ENCODE measurements at places on chromosomes 13 and 19. TPM values are rescaled to one million over a fixed set of nuclear protein-coding genes. Genes with fewer than 3 reads are reported as not detected.

GRCh38 chr19:44729516-44730033, 18.9 kb upstream of the BCL3 start:
- H3K36me3 ChIP-seq = no peaks in the 10 kb centered on the region
- DNase-seq = no peak
- no peaks in the 10 kb centered on the region for H3K4me1 ChIP-seq
- H3K4me3 ChIP-seq = no peak overlapping the region
- H3K27me3 ChIP-seq = peaks cover 7% of the 10 kb centered on the region
- H3K27ac ChIP-seq = no peak overlapping the region

- H3K4me1 ChIP-seq = peaks cover 31% of the 10 kb centered on the region
- no peak overlapping the region for H3K4me3 ChIP-seq
- H3K36me3 ChIP-seq = no peaks in the 10 kb centered on the region
- DNase-seq = no peak
- peak overlapping the region; percentile 77 for H3K27ac ChIP-seq
- no peaks in the 10 kb centered on the region for H3K27me3 ChIP-seq
Measured at GRCh38 chr13:114147803-114148520, 15.5 kb upstream of the RASA3 start.

DNA sequence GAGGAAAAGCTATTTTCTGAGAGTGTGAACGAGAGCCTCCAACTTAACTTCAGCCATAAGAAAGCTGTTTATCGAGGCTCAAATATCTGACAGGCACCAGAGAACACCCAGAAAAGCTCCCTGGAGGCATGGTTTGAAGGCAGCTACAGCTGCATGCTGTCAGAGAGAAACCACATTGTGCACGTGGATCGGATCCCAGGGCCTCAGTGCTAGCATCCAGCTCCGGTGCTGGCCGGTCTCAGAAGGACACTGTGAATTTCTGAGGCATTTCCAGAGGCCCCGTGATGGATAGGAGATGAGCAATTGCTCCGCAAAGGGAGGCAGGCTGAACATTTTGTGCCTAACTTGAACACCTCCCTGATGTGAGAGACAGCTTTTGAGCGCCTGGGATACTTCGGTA, 315.7 kb downstream of the FGF9 start:
- H3K27ac ChIP-seq = no peak overlapping the region
- no peaks in the 10 kb centered on the region for H3K4me1 ChIP-seq
- H3K27me3 ChIP-seq = no peaks in the 10 kb centered on the region
- DNase-seq = no peak
- no peaks in the 10 kb centered on the region for H3K36me3 ChIP-seq

The CDX2 gene
- total RNA-seq = 0.09 TPM

The ZNF552 gene
- 7.3 TPM for total RNA-seq

GRCh38 chr19:48216933-48217332, 38.8 kb downstream of the CARD8 start:
- H3K27me3 ChIP-seq = no peaks in the 10 kb centered on the region
- H3K27ac ChIP-seq = no peak overlapping the region
- H3K4me1 ChIP-seq = no peaks in the 10 kb centered on the region
- DNase-seq = no peak
- no peak overlapping the region for H3K4me3 ChIP-seq

DNA sequence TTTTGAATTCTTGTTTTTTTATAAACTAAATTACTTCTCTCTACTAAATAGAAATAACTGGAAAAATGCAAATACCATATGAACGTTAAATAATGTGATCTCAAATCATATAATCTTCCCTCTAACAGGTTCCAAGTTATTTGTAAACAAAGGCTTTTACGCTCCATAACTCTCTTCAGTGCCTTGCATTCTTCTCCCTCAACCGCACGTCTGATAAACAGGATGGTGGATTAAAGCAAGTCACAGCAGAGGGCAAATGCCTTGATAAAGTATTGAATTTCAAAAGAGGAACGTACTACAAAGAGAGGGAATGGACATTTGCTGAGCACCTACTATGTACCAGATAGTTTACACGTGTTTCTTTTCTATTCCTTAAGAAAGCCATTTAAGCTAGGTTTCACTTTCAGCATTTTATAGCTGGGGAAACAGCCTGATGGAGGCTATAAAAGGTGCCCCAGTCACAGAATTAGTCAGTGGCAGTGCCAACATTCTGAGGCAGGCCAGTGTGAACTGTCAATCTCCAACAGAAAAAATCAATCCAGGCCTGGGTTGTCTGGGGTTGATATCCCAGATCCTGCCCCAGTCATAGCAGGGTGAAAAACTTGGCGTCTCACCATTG, 15.8 kb downstream of the MRPS31 start:
- no peaks in the 10 kb centered on the region for H3K4me1 ChIP-seq
- no peak for DNase-seq
- peaks cover 47% of the 10 kb centered on the region for H3K36me3 ChIP-seq
- no peak overlapping the region for H3K4me3 ChIP-seq
- H3K27me3 ChIP-seq = no peaks in the 10 kb centered on the region
- H3K27ac ChIP-seq = no peak overlapping the region

The TTC9B gene
- not detected for total RNA-seq

DNA sequence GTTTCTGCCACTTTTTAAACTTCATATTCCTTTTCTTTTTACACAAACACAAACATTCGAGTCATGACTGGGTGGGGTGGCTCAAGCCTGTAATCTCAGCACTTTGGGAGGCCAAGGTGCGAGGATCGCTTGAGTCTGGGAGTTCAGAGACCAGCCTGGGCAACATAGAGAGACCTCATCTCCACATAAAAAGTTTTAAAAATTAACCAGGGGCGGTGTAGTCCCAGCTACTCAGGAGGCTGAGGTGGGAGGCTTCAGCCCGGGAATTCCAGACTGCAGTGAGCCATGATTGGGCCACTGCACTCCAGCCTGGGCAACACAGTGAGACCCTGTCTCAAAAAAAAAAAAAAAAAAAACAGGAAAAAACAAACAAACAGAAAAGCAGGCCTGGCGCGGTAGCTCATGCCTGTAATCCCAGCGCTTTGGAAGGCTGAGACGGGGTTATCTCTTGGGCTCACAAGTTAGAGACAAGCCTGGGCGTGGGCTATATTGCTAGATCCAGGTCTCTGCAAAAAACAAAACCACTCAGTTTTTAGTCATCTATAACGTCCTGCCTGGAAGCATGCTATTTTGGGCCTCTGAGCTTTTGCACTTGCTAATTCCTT, 583 bp upstream of the BAX start:
- H3K4me1 ChIP-seq = peaks cover 20% of the 10 kb centered on the region
- no peaks in the 10 kb centered on the region for H3K27me3 ChIP-seq
- DNase-seq = no peak
- peaks cover 10% of the 10 kb centered on the region for H3K36me3 ChIP-seq
- H3K27ac ChIP-seq = peak overlapping the region; percentile 64
- peak overlapping the region; percentile 83 for H3K4me3 ChIP-seq

DNA sequence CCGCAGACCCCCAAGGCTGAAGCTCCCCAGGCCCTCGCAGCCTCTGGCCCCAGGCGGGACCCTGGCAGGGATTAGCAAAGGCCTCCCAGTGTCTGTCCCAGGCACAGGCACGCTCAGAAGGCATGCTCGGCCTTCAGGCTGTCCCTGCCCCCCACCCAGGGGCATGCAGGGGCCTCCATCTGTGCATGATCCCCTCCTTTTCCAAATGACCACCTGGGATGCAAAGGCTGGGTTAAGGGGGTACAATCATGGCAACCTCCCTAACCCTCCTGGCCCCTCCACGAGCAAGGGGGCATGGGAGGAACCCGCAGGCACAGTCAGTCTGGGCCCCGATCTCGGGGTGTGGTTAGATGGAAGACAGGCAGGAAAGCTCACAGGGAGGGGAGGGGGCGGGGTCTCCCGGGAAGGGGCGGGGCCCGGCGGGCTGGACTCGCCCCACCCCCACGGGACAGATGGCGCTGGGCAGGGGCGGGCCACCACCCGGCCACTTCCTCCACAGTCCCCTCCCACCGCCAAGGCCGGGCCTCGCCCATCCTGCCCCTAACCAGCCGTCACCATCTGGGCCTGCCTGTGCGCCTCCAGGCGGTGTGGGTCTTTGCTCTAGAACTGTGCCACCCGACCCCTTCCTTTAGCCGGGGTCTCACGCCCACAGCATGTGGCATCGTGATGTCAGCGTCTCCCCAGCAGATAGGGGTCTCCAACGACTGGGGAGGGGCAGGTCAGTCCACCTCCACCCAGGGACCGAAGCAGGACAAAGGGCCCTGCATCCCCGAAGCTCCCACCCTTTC, 7.0 kb upstream of the REXO1 start:
- peak; percentile 78 for DNase-seq
- H3K4me1 ChIP-seq = peaks cover 95% of the 10 kb centered on the region
- H3K27ac ChIP-seq = peak overlapping the region; percentile 95

The MAST1 gene
- 0.38 TPM for total RNA-seq

DNA sequence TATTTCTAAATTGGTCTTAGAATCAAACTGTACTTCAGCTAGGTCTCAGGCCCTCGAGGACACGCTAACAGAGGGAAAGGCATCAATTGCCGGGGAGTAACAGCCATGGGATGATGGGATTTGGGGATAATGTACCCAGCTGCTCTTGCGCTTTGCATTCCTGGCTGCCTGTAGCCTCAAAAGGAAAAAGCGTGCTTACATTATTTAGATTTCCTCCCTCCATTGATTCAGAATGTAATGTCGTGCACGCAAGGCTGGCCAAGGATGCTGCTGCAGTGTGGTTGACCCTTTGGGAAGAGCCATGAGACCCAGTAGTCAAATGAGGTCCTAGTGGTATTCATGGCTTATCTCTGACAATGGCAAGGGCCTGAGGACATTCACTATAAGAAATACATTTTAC, 95.1 kb downstream of the SLC7A1 start:
- H3K27ac ChIP-seq = no peak overlapping the region
- H3K4me1 ChIP-seq = no peaks in the 10 kb centered on the region

DNA sequence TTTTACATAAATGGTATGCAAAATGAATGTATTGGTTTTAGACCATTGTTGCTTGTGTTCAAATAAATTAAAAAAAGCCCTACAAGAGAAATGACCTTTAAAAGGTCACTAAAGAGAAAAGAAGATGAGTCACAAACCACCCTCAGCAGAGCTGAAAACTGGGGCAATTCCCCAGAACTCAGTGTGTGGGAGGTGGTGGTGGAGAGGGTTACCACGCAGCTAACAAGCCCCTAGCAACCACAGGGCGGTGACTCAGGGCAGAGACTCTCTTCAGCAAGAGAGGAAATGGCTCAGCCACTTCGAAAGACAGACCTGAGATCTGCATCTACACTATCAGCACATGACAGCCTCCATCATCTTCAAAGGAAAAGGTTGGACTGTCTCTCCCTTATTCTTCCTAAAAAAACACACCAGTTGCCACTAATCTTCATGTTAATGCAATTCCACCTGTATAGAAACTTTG, 29.4 kb upstream of the NDFIP2 start:
- H3K4me1 ChIP-seq = no peaks in the 10 kb centered on the region
- DNase-seq = peak; percentile 41
- no peaks in the 10 kb centered on the region for H3K36me3 ChIP-seq
- no peaks in the 10 kb centered on the region for H3K27me3 ChIP-seq

The NOTCH3 gene
- 14.8 TPM for total RNA-seq

- no peak for DNase-seq
- no peaks in the 10 kb centered on the region for H3K4me1 ChIP-seq
- no peaks in the 10 kb centered on the region for H3K27me3 ChIP-seq
- H3K4me3 ChIP-seq = no peak overlapping the region
- H3K36me3 ChIP-seq = no peaks in the 10 kb centered on the region
Measured at GRCh38 chr19:33437821-33438671, 64.5 kb downstream of the CEBPG start.

DNA sequence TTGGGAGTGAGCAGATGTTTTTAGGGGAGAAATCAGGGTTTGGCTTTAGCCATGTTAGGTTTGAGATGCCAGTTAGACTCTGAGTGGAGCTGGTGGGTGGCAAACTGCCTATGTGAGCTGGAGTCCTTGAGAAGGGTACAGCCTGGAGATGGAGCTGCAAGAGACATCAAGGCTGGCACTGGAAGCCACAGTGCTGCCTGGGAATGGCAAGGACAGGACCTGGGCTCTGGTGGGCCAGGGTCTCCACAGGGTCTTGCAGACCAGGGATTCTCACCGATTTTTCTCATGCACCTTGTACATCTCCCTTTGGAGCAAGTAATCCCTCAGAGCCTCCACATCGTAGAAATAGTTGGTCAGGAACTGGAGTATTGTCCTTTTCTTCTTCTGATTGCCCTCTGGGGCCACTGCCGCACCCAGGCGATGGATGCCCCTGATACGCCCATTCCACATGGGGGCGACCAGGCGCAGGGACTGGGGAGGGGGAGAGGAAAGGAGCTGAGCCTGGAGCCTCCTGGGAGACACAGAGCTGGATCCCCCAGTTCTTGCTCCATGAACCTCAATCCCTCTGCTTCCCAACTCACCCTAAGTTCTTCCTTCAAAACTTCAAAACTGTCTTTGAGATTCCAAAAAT, 1.7 kb downstream of the DMAC2 start:
- H3K36me3 ChIP-seq = peaks cover 4% of the 10 kb centered on the region
- DNase-seq = no peak
- no peak overlapping the region for H3K4me3 ChIP-seq

DNA sequence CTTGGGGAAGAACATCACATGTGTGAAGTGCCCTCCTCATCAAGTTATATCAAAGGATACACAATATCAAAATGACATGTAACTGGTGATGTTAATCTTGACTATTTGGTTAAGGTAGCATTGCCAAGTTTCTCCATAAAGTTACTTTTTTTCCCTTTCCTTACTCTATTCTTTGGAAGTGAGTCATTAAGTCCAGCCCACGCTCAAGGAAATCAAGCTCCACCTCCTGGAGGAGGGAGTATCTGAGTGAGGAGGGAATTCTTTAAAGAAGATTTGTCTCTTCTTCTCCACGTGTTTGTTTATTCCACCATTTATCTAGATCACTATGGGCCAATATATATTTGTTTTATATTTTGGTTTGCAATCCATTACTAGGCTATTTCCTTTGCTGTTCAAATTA, 33.6 kb upstream of the FNDC3A start:
- no peaks in the 10 kb centered on the region for H3K36me3 ChIP-seq
- no peak overlapping the region for H3K27ac ChIP-seq
- no peaks in the 10 kb centered on the region for H3K27me3 ChIP-seq
- no peak for DNase-seq
- no peaks in the 10 kb centered on the region for H3K4me1 ChIP-seq
- H3K4me3 ChIP-seq = no peak overlapping the region

DNA sequence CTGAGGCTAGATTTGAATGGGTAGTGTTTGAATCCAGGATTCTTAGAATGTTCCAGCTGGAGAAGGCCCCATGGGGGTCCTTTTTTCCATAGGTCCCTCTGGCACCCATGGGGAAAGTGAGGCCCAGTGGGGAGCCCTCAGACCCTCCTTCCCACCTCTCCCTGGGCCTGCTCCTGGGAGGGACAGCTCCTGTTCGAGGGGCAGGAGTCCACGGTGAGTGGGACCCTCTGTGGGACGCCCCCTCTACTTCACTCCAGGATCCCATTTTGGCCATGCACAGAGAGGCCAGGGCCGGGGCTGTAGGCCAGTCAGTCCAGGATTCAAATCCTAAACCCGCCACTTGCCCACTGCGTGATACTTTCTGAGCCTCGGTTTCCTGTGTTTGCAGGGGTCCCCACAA, 7.6 kb downstream of the MEF2B start:
- DNase-seq = no peak
- H3K4me3 ChIP-seq = no peak overlapping the region
- H3K27me3 ChIP-seq = no peaks in the 10 kb centered on the region
- H3K27ac ChIP-seq = no peak overlapping the region
- no peaks in the 10 kb centered on the region for H3K36me3 ChIP-seq

The PSG11 gene
- 0.05 TPM for total RNA-seq
